ENCODE measurements at places on chromosomes 6 and 20.

GRCh38 chr20:45878076-45878761 lies 2.8 kb upstream of the ZSWIM1 start:
- no peak for DNase-seq

DNA sequence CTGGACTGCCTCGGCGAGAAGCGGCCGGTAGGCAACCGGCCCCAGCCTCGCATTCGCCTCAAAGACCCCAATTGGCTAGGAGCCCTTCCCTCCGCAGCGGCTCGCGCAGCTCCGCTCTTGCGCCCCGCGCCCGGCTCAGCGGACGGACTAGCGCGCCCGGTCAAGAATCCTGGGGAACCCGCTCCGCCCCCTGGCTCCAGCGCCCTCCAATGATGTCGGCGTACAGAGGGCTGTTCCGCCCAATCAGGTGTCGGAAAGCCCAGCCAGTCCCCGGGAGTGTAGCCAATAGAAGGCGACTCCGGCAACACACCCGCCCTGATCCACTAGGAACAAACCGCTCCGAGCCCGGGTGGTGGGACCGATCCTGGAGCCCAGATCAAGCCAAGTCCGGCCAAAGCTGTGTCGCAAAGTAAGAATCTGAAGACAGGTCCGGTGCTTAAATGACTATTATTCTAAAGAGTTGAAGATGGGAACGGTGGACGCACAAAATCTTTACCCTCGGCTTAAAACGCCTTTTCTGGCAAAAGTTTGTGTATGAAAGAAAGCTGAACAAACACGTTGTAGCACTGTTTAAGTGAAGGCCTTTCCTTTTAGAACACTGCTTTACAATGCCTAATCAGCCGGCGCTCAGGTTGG lies 132.2 kb downstream of the OGFRL1 start:
- peak; percentile 95 for DNase-seq

- DNase-seq, result no peak
These were observed 2.8 kb downstream of the CPNE1 start for GRCh38 chr20:35661908-35662307.

GRCh38 chr20:16710781-16711180 lies 19.0 kb upstream of the SNRPB2 start:
- no peak for DNase-seq

GRCh38 chr6:159899994-159900745 lies 9.4 kb downstream of the MAS1 start:
- DNase-seq, result no peak

DNA sequence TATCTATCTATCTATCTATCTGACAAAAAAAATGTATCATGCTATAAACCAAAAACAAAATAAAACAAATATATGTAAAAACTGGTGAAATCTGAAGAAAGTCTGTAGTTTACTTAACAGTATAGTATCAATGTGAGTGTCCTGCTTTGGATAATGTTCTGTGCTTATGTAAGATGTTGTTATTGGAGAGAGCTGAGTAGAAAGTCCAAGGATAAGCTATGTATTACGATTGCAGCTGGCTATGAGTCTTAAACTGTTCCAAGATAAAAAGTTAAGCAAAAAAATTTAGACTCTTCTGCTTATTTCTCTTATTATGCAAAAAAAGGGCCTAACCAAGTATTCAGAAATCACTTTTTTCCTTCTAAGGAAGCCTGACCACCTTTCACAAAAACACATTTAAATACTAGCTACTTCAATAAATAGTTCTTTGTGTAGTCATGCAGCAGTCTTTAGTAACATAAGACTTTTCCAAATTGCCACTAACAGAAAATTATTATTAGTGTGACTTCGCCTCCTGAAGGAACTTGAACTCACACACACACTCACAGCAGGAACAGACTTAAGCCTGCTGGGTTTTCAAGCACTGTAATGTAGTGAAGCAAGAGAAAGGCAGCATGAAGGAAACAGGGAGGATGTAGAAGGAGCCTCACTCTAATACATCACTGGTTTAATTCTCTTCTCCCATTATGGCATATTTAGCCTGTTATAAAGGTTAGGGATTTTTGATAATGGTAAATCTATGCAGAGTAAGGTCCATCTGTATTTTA lies 265.8 kb upstream of the GJE1 start:
- no peak for DNase-seq

DNA sequence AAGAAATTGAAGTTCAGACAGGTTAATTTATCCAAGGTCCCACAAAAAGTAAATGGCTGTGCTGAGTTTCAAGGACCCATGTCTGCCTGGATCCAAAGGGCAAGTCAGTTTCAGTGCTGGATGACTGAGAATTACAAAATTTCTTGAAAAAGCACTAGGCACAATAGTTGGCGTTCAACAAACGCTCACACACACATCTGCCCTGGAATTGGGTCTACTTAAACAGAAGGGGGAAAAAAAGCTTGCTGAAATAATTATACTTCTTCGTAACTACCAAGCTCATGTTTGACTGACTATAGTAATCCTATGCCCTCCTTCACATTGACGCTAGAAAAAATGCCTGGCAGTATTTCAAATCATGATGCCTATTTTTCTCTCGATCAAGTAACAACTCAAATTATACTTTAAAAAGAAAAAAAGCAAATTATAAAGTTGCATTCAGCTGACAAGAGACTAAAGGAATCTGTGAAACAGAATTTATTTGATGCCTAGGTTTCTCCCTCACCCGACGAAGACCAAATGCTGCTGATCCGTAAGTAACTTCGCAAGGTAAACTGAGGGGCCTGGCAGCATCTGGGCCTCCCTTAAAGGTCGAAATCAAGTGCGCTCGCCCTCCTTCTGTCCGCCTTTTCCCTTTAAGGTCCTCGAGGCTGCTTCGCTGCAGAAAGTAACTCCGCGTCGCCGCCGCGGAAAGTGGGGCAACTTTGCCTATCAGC lies 650 bp upstream of the CD2AP start:
- DNase-seq, result no peak

GRCh38 chr6:80271074-80271473 lies 164.6 kb downstream of the BCKDHB start:
- DNase-seq, result no peak

GRCh38 chr6:159963111-159963510 lies 5.8 kb upstream of the IGF2R start:
- DNase-seq, result no peak

DNA sequence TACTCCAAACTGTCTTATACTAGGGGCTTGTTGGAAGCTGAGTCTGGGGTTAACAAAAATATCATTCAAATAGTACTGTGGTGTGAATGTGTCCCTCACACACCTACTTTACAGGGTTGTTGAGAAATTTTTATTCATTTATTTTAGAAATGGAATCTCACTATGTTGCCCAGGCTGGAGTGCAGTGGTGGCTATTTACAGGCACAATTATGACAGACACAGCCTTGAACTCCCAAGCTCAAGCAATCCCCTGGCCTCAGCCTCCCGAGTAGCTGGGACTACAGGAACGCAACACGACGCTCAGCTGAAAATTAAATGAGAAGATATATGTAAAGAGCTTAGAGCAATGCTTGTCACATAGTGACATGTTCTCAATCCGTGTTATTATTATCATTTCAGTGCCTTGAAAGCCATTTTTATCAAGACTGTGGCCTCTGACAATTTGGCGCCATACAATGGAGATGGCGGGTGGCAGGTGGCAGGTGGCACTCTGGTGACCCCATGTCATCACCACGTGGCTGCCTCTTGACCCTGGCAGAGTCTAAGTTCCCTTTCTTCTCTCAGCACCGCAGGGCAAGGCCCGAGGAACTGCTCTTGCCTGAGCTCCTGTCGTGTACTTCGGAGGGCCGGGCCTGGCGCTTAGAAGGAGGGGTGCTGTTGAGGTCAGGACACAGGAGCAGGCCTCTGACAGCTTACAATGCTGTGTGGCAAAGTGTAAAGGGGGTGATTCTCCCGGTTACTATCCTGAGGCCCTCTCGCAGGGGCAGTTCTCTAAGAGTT lies 64.5 kb downstream of the STX11 start:
- DNase-seq, result no peak

DNA sequence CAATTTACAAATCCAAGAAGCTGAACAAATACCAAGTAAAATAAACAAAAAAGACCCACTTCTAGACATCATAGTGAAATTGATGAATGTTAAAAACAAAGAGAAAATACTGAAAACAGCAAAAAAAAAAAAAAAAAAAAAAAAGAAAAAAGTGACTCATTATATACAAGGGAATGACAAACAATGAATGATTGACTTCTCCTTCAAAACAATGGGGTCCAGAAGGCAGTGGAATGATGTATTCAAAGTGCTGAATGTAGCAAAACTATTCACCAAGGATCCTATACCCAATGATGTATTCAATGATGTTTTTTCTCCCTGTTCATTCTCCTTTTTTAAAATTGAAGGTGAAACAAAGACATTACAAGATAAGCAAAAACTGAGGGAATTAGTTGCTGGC lies 650.0 kb downstream of the UTRN start:
- DNase-seq, result no peak

DNA sequence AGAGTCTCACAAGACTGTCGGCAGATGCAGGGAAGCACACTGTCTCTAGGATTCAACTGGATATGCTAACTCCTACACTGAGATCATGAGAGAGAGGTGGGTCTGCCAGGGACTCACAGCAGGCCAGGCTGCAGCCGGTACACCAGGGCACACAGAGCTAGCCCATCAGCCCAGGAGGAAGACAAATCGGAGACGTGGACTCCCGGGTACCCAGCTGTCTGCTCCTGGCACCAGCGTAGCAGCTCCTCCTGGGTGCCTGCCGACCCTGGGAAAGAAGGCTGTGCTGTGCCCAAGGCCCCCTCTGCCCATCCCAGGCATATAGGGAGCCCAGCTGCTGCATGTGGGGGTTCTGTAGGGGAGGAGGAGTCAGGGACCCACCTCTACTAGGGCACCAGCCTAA lies 7.0 kb downstream of the MICAL1 start:
- no peak for DNase-seq

DNA sequence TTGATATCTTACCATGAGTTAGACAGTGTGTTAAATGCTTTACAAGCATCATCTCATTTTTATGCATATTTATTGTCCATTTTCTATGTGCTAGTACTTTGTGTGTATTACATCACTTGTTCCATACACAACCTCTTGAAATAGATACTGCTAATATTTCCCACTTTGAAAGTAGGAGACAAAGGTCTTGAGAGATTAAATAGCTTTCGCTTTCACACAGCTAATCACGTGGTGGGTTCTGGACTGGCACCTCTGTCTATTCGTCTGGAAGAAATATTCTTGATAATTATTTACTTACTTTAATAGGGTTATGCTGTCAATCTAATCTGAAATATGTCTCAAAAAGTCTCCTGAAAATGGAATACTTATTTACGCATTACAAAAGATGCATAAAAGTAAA lies 30.2 kb downstream of the EPHA7 start:
- peak; percentile 11 for DNase-seq

- DNase-seq, result no peak
These were observed 17.1 kb upstream of the MOXD1 start for GRCh38 chr6:132418235-132418965.

- no peak for DNase-seq
These were observed 548.2 kb downstream of the KIF16B start for GRCh38 chr20:16025084-16025483.

GRCh38 chr6:74161380-74161779 lies 465.4 kb downstream of the CD109 start:
- no peak for DNase-seq

- DNase-seq, result no peak
These were observed 144.6 kb upstream of the MMS22L start for GRCh38 chr6:97427648-97428047.

- DNase-seq, result no peak
These were observed 77.3 kb downstream of the EPHA7 start for GRCh38 chr6:93341900-93342613.

DNA sequence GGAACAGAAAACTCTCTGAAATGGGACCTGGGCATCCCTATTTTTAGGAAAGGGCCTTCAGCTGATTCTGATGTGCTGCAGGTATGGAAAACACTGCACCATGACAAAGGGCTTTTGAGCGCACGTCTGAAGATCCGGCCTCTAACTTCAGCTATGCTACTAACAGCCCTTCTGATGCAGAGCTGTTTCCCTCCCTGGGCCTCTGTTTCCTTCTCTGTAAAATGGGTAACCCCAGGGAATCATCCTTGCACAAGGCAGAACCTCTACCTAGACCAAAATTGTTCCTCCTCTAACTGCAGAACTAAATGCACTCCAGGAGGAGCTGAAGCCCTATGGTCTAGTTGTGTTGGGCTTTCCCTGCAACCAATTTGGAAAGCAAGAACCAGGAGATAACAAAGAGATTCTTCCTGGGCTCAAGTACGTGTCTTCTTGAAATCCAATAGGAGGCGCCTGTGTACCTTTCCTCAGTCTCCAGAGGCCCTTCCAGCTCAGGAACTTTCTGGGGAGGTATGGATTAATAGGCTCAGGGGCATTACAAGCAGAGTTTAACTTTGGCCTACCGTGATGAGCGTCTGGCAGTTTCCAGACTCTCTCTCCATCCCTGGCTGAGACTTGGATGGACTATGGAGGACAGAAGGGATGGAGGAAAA lies 5.9 kb downstream of the GPX5 start:
- no peak for DNase-seq

DNA sequence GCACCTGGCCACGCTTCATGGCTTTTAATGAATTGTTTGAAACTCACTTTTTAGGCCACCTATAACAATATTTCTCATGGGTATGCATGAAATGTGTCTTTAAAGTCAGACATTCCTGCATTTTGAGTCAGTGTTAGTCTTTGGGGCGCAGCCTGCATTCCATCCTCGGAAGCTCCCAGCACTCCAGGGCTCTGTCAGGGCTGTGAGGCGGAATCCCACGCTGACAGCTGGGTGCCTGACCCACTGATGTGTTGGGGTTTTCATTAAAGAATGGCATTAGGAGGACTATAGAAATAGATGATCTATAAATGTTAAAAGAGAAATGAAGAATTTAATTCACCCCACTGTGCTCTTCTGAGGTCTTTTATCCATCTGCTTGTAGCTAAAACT lies 16.2 kb upstream of the CLDN20 start:
- DNase-seq, result no peak

- DNase-seq, result no peak
These were observed 27.3 kb downstream of the MANBAL start for GRCh38 chr20:37316775-37317170.

- no peak for DNase-seq
These were observed 39.3 kb downstream of the BEND3 start for GRCh38 chr6:107075951-107076381.

DNA sequence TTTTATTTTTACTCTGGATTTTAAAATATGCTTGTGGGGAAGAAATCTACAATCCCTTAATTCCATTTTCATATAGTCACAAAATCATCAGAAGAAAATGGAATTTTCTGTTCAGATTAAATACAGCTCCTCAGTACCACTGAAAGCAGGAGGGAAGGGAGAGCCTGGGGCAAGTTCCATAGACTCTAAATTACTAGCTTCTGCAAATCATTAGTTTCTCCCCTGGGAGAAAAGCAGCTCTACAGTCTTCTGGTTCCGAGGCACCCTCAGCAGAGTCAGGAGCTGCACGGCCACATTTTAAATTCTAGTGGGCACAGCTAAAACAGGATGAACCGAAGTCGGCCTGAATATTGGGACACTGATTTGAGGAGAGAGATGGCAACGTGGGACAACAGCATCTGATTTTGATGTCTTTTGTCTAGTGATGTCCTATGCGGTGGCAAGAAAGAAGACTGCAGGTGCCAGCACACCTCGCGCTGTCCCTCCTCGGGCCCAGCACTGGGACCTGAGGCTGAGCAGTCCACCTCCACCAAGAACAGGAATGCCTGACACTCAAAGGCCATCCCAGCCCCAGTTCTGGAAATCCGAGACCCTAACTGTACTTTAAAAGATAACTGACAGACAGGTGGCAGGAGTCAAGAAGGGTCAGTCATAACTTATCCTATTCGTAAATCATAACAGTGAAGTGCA lies 90.7 kb downstream of the FOXC1 start:
- DNase-seq, result no peak

- no peak for DNase-seq
These were observed 6.4 kb upstream of the COL9A1 start for GRCh38 chr6:70309243-70309642.
